Left forelimb (tissue), 1 donor: ENCODE measurements at places on chromosomes 16 and 17.

- no peak for DNase-seq
Observed at GRCh38 chr17:27386206-27387075, 69.8 kb upstream of the KSR1 start.

- no peak for DNase-seq
Observed at GRCh38 chr16:81786868-81787267, 7.8 kb downstream of the PLCG2 start.

DNA sequence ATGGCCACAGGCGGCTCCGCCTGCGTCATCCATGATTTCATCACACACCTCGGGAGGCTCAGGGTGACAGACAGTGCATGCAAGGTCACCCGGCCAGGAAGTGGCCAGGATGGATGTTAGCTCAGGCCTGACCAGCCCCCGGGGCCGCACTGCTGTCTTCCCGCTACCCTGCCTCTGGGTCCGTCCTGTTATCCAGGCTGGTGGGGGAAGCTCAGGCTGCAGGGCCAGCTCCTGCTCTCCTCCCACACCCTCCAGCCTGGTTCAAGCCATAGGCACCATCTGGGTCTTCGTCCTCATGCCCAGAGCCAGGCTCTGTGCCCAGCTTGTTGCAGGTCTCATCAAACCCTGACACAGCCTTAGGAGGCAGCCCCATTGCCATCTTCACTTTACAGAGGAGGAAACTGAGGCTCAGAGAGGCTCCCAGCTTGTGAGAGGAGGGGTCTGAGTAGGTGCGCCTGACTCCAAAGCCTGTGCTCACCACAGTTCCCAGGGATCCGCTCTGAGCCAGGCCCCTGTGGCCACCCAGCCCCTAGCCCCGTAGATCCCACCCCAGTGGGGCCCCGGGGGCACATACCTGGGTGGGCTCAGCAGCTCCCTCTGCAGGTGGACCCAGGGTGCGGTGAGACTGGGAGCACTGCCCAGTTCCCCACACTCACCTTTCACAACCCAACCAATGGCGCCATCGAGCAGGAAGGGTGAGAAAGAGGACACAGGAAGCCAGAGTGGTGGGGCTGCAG, 412 bp upstream of the ADGRG3 start:
- DNase-seq = no peak

DNA sequence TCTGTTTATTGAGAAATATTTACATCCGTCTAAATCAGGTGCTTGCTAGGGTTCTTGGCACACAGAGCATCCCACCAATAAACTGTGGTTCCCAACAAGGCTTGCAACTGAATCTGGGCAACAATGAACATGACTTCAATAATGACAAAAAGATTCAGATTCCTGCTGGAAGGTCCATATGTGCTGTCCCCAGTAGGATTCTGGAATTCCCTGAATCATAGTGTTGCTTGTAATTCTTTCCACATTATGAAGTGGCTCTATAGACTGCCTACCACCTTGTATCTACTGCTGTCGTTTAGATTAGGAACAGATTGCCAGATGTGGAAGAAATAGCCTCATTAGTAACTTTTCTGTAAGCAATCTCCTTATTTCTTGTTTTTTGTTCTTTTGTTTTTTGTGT, 265.9 kb downstream of the WWOX start:
- DNase-seq = no peak

DNA sequence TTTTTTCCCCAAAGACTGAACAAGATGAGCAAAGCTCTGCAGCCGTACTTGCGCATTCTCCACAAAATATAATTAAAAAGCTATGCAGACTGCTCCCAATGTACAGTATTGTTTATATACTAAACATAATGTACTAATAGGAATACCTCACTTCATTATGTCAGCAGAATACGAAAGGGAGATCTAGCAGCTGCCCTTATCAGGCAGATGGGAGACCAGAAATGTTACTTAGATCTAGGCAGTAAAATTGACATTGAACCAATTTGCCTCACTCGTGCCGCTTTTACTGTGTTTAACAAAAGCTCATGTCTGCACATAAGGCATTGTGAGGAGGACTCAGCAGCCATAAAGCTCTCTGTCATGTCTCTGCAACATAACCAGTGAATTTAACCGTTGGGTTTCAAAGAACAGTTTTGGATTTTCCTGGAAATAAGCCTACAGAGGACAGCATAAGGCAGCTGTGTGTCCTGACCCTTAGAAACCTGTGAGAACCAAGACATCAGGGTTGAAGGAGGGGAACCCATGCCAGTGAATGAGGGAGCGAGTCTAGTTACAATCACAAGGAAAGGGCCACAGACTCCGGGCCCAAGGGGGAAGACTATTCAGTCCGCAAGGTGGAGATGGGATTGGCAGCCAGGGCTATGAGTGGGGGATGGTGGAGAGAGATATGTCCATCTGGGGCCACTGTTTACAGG, 71.4 kb downstream of the GNAO1 start:
- DNase-seq = no peak

DNA sequence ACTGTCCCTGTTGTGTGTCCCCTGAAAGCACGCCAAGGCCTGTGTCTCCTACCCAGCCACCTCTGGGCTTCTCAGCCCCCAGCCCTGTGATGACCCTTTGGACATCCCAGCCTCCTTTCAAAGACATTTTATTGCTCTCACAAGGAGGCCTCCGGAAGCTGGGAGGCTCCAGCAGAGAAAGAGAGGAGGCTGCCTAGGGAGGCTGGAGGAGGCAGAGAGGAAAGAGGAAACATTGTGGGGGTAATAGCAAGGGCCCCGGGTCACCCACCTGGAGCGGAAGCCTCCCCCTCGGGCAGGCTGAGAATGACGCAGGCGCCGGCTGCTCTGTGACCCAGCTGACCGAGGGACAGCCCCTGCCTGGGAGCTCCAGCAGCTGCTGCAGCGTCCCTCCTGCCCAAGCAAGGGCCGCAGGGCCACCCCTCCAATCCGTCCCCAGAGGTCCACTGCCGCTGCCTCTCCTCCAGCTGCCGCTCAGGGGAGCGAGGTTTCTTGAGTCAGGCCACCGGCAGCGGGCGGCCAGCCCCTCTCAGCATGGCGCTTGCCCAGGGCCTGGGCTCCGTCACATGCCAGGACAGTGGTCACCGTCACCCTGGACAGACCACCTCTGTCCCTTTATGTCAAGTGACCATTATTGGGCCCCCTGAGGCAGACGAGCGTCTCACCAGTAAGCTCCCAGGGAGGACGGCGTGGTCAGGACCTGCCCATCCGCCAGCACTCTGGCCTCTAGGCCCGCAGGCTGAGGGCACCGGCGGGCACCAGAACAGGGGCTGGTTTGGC, 29.3 kb downstream of the ACTG1 start:
- DNase-seq = no peak

DNA sequence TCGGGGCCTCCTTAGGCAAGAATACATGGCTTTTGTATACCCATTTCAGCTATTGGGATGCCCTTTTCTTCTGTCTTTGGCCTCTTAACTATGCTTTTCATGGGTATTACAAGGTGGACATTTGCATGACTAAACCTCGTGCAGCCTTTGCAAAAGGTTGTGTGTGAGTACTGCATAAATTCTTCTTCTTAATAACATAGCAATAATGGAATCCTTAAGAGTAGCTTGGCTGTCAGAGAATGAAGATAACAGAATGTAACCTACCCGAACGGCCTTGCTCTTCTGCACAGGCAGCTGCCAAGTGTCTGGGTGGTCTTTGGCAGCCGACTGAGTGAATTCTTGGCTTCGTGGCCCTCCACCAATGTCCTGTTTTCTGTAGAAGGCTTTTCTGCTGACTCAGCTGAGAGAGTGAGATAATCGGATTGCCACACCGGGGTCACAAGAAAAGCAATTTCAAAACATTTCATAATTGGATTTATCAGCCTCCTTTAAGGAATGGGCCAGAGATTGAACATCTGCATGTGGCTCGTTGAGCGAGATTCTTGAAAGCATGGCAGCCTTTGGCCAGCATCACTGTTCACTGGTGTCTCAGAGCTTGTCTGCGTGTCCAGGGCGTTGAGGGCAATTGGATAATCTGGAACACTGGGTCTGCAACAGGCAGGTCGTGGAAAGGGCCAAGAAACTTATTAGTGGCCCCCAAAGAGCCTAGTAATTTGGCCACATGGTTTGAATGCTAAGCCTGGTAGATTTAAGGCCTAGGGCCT, 13.4 kb downstream of the IRF8 start:
- DNase-seq = no peak

- no peak for DNase-seq
Observed at GRCh38 chr17:1375615-1376014, 24.4 kb downstream of the YWHAE start.

GRCh38 chr16:68090533-68090932, 5.4 kb downstream of the NFATC3 start:
- no peak for DNase-seq
